ENCODE measurements at places on chromosomes 12 and 14.

- DNase-seq = peak; percentile 9
These were observed 39.9 kb downstream of the NOS1 start for GRCh38 chr12:117321572-117321971.

- DNase-seq = no peak
These were observed 8.0 kb downstream of the ASPG start for GRCh38 chr14:104093366-104094055.

- DNase-seq = peak; percentile 76
These were observed 136.5 kb upstream of the AMIGO2 start for GRCh38 chr12:47216150-47216677.

DNA sequence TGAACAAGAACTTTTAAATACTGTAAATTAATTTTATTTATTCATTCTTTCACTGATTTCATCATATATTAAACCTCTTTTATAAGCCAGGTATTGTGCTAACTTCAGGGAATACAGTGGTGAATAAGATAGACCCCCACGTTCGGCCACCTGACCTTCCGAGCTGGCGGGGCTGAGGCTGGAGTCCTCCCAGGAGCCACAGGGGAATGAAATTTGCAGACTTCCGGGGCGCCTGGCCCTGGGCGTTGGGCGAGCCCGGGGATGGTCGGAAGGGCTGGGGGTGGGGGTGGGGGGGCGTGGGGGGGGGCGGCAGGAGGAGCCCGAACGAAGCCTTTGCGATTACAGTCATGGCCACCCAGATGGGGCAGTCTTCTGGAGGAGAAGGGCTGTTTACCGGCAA, 383.4 kb downstream of the PAWR start:
- no peak for DNase-seq

DNA sequence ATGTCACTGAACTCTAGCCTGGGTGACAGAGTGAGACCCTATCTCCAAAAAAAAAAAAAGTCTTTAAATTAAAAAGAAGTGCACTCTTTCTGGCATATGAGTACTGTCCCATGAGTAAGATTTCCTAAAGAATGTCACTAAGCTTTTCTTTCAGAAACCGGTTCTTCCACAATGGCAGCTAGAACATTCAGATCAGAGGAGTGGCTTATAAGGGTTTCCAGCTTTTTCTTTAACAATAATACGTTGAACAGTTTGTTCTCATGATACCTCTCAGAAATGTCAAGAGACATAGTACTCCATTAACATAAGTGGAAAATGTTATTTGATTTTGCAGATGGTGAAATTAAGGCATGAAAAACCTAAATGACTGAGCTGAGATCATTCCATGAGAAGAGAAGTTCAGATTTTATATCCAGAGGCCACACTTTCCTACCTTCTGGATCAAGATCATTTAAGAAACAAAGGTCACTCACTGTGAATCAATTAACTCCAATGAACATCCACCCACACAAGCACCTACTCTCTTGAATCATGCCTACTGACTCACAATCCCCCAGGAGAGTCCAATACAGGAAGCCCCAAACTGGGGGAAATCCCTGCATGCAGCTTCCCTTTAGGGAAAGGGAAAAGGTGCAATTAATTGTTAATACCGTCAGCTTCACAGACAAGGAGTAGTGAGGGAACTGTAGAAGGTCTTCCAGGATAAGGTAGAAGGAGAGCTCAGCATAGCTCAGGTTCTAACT, 86.9 kb downstream of the SPTSSA start:
- no peak for DNase-seq

DNA sequence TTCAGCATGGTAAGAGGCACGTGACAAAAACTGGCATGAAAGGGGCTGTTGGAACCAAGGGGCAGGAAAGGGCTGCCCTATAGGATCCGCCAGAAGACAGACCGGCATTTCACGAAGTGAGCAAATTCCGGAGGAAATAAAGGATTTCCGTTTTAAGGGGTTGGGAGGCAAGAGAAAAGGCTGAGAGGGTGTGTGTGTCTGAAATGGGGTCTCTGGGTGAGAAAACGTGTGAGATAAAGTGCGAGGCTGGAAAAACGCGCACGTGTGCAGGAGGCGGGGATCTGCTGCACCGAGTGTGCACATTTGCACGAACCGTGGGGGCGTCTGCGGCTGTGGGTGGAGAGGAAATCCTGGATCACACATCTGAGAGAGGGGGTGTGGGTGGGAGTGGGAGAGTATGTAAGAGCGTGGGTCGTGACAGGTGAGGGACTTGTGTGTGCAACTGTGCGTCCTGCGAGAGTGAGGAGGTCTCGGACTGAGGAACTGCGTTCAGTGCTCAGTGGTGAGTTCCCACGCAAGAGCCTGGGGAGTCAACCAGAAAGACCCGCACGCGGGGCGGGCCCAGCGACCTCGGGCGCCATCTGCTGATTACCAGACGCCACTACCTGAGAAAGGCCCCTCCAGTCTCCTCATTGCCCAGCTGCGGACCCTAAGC, 37.0 kb upstream of the P2RX7 start:
- peak; percentile 71 for DNase-seq

GRCh38 chr12:47102406-47102805, 22.6 kb upstream of the AMIGO2 start:
- DNase-seq = no peak

- no peak for DNase-seq
These were observed 425.2 kb downstream of the RPS29 start for GRCh38 chr14:49160983-49161382.

GRCh38 chr12:93819050-93819491, 141.9 kb downstream of the CRADD start:
- no peak for DNase-seq

DNA sequence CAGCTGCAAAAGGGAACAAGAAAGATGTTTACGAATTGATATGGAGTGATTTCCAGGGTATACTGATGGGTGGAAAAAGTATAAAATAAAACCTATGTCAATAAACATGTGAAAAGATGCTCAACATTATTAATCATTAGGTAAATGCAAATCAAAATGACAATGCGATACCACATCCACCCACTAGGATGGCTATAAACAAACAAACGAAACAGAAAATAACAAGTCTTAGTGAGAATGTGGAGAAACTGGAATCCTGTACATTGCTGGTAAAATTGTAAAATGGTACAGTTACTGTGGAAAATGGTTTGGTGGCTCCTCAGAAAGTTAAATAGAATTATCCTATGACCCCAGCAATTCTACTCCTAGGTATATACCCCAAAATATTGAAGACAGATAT, 9.5 kb upstream of the BEST3 start:
- DNase-seq = no peak

DNA sequence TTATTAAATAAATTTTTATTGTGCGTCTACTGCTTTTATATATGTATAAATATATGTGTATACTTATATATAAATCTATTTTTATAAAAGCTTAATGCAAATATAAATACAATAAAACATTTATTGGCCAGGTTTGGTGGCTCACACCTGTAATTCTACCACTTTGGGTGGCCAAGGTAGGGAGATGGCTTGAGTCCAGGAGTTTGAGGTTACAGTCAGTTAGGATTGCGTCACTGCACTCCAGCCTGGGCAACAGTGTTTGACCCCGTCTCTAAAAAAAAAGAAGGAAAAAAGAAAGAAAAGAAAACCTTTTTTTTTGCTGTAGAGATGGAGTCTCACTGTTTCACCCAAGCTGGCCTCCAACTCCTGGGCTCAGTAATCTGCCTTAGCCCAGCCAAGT, 20.9 kb downstream of the ACTR6 start:
- no peak for DNase-seq

GRCh38 chr12:67693894-67694293, 45.3 kb downstream of the DYRK2 start:
- no peak for DNase-seq

DNA sequence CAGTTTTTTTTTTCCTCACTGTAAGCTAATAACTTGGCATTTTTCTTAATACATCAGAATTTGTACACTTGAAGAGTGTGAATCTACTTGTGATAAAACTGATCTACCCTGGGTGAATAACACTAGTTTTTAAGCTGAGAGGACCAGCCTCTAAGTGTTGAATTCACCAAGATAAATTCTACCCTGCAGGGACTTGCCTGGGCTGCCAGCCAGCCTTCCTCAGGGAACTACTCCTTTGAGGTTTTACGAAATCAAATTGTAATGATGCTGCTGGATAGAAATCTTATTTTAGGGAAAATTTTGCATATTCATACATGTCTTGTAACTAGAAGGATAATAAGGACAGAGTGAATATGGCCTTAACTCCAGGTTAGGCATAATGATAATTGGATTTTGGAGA, 1.9 kb downstream of the MED21 start:
- DNase-seq = no peak

- peak; percentile 15 for DNase-seq
These were observed 1236.5 kb downstream of the SLC16A7 start for GRCh38 chr12:60832290-60832689.

GRCh38 chr14:84084056-84084630, 1445.8 kb upstream of the FLRT2 start:
- DNase-seq = peak; percentile 65

- DNase-seq = peak; percentile 42
These were observed 1.1 kb downstream of the GXYLT1 start for GRCh38 chr12:42143452-42144157.

DNA sequence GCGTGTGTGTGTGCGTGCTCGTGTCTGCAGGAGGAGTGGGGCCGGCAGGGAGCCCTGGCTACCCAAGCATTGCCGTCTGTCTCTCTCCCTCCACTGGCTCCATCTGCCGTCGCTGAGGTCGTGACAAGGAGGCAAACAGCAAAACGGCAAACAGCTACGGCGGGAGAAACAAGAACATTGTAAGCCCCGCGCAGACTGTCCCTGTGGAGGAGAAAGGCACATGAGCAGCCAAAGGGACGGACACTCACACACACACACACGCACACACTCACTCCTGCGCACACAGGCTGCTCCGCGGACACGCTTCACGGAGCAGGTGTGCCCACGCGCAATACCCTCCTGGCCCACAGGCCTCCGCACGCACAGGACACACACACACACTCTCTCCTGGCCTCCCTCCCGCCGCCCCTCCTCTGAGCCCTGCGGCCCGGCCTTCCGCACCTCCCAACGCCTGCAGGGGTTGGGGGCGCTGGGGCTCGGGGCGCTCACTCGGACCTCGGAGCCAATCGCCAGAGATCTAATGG, 905 bp downstream of the CISTR start:
- DNase-seq = peak; percentile 69

DNA sequence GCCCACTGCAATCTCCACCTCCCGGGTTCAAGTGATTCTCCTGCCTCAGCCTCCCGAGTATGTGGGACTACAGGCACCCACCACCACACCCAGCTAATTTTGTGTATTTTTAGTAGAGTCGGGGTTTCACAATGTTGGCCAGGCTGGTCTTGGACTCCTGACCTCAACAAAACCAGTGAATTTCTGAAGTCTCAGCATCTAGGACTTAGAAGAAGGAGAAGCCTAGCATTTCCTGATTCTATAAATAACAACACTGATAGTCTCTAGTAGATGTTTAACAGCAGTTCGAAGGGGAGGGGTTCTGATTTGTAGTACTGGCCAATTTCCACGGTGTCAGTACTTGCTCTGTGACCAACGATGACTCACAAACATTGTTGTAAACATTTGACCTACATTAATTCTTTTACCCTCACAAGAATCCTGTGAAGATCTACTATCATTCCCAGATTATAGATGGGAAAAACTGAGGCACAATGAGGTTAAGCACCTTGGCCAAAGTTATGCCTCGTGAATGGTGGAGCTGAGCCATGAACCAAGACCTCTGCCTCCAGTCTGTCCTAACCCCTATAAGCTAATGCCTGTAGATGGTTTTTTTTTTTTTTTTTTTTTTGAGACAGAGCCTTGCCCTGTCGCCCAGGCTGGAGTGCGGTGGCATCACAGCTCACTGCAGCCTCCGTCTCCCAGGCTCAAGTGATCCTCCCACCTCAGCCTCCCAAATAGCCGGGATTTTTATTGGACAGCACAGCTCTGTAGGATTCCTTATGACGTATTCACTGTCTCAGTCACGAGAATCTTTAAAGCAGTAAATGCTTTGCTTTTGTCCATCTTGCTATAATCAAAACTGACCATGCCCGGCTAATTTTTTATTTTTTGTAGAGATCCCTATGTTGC, 5.2 kb downstream of the P2RX4 start:
- DNase-seq = peak; percentile 78

DNA sequence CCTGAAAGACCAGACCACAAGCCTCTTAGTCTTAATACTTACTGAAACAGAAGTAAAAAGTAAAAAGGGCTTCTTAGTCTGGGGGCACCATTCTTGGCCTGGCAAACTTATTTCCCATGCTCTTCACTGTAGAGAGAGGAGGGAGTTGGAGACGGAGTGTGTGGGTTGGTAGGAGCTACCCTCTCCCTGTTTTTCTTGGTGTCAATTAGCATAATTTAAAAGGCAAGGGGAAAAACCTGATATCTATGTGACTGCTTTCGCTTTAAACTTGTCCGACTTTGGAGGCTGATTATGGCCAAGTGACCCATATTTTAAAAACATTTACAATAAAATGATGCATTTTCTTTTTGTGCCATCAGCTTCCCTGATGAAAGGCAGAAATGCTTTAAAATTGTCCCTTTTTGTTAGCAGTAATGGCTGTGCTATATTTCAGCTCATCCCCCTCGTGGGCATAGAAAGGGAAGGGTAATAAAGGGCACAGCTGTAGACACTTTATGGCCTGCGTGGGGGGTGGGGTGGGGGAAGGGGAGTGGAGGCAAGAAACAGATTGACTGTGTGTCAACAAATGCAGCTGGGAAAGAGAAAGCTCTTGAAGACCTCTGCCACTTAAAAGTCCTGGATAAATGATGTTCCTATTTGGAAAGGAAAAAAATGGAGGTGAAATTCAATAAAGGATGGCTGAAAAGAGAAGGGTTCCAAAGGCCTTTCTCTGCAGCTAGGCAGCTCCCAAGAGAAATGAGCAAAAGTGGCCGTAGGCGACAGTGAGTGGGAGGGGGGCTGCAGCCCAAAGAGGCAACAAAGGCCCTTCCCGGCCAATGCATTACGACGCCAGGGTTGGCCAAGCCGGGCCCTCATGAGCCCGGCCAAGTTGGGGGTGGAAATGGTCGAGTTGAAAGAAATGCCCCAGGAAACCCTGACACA, 57.5 kb upstream of the TMEM263 start:
- DNase-seq = no peak

- no peak for DNase-seq
These were observed 2.5 kb upstream of the ALDH2 start for GRCh38 chr12:111764120-111764821.

DNA sequence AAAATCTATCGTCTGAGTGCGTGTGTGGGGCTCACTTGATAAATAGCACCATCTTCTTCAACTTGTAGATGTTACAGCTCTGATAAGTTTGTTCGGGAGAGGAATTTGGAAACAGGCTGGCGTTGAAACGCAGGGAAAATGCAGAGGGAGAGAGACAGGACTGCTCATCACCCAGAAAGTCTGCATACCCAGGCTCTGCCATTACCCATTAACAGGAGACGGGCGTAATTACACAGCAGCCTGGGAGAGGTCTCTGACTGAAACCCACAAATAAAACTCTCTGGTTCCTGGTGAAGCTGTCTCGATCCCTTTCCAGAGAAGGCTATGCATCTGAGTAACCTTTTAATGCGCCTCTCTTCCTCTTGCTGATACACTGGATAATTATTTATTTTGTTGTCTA, 547.3 kb downstream of the BCL11B start:
- DNase-seq = no peak

DNA sequence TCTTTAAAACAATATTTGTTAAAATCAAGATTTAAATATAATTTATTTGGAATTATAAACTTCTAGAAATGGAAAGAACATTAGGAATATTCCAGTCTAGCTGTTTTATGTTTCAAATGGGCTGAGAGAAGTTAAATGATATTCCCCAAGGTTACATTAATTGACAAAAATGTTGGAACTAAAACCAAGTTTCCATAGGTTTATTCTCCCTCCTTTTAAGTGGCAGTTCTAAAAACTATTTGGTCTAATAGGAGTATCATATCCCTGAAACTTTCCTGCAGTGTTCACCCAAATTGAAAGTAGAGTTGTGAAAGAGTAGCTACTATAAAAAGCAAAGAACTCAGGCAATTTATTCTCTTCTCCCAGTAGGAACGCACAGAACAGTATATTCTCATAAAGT, 1185.5 kb downstream of the LRFN5 start:
- DNase-seq = peak; percentile 81
